ENCODE measurements at places on chromosomes 4 and X.

GRCh38 chr4:138052806-138053632 is 189.1 kb downstream of the SLC7A11 start:
- no peak for DNase-seq

DNA sequence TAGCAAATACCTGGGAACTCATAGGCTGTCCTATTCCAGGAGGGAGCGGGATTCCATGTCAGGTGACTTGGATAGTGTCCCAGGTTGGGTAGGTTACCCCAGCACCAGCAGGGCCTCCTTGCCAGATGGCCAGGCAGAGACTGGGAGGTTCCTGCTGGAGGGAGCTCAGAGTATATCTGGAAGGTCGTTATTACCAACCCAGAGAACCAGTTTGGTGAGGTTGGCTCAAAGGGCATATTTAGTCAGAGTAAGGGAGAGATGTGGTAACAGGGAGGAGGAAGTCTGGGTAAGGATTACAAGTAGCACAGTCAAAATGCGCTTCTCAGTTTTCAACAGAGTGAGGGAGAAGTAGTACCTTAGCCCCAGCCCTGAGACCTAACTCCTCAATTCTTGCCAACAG is 53.3 kb upstream of the LNX1 start:
- no peak for DNase-seq

GRCh38 chr4:10272511-10272910 is 155.9 kb upstream of the WDR1 start:
- no peak for DNase-seq

DNA sequence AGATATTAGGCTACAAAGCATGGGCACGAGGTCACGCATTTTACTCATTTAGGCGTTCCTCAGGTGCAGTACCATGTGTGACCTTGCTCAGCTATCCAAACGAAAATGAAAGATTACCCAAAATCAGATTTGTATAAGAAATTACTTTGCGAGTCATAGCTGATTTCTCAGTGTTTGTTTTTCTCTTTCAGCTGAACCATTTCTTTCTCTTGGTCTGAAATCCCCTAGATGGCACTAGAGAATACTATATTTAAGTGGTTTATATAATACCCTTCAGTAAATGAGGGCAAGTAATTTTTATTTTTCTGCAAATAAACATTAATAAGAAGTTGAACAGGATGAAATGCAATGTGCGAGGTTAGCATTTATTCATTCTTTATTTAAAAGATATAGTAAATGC is 496.6 kb downstream of the STIM2 start:
- no peak for DNase-seq

DNA sequence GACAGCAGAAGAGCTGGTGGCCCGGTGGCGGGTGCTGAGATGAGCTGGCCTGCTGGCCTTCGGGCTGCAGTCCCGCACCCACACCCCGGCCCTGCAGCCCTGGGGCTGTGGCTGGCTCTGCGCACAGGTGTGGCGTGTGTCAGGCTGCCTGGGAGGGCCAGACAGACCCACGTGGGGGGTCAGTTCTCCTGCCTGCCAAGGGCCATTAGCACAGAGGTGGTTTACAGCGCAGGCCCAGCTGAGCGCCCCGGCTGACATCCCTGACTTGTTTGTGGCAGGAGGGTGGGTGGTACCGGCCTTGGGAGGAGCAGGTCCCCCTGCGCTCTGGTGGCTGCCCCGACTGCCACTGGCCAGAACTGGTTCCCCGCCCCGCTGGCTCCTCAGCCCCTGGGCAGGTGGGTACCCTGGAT is 9.4 kb upstream of the HGFAC start:
- no peak for DNase-seq

DNA sequence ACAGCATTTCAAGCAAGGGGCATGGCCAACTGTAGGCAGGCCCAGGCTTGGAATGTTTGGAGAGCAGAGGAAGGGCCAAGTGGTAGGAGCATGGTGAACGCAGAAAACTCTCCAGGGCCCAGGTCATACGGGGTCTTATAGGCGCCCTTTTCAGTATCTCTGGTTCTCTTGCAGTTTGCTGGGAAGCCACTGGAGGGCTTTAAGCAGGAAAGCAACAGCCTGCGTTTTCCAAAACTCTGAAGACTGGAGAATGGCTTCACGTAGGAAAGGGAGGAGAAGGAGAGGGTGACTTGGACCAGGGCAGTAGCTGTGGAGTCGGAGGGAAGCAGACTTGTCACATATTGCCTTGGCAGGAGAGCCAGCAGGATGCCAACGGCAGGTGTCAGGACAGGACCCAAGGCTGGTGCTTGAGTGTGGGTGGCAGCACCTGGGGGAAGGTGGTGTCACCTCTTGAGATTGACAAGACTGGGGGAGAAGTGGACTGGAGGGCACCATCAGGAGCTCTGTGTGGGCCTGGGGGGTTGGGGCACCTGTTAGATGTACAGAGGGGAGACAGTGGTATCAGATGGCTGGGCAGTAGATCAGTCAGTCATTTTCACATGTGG is 21.9 kb downstream of the TKTL1 start:
- no peak for DNase-seq

- no peak for DNase-seq
These were observed 351 bp upstream of the SLC30A9 start for GRCh38 chr4:41989994-41990364.

DNA sequence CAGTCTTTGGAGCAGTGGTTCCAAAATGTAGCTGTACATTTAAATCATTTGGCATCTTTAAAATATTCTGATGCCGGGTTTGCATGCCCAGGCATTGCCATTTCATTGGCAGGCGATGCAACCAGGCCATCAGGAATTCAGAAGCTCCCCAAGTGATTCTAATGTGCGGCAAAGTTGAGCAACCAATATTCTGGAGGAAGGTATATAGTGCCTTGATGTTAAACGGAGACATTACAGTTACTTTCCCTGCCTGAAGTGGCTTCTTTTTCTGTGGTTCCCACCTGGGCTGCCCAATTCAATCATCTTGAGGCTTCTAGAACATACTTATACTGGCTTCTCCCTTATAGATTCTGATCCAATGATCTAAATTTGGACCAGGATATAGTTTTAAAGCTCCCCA is 68.7 kb upstream of the PGM2 start:
- DNase-seq, result no peak

DNA sequence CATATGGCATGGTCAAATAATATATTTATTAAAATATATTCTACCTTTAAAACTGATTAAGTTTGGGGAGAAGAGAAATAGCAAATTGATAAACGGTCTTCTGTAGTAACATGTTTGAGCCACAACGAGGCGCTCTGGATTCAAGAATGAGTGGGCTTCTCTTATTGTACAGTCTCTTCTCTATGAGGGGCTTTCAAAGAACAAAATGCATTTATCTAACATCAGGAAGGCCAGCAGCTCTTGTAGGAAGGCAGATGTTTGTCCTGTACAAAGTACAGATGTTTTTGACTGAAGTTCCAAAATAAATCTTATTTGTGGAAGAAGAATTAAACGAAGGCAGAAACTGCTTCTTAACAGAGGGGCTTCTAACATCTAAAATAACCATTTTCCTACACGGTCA is 153.6 kb downstream of the RASL11B start:
- DNase-seq, result no peak

- no peak for DNase-seq
These were observed 17.3 kb downstream of the STIM2 start for GRCh38 chr4:26877961-26878360.

- peak; percentile 5 for DNase-seq
These were observed 25.1 kb upstream of the JAKMIP1 start for GRCh38 chr4:6225469-6225868.

DNA sequence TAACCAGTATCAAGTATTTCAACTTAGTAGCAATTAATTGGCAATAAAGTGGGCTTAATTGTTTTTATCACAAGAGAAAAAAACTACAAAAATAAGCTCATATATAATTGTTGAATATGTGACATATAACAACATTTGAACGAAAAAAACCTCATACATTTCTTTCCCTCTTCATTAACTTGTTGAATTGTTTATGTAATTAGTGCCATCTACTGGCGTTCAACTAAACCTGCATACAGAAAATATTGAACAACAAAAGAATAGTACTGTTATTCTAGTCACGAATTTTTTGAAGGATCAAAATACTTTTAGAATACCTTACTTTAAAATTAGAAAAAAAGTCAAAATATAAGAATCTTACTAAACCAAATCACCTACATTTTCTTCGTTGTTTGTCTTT is 586.5 kb upstream of the FTHL17 start:
- DNase-seq, result no peak

DNA sequence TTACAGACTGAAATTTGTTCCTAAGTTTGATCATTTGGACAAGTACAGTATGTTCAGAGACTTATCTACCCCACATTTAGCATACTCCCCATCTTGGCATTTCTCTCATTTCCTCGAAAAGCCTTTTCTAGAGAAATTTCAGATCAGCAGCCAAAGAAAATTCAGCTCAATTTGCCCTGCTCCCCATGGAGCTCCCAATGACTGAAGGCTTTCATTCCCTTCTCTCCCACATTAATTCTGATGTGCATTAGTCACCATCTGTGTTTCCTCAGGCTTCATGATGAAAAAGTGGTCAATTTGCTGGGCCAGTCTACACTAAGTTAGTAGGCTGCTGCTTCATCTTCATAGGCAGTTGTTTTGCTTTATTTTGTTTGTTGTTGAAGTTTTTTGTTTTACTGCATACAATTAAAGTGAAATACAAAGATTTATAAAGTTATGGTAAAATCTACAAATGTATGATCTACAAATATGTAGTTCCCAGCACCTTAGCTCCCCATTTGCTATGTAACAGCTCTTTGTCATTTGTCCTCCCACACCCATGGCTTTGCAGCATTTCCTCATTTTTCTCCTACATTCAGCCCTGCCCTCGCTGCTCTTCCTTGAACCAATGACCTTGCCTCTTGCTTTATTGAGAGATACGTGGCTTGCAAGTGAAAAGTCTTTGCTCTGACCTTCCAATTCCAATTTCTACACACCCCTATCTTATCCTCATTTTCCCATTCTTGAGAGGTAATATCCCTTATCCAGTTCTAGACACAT is 193.9 kb downstream of the ANAPC10 start:
- no peak for DNase-seq

DNA sequence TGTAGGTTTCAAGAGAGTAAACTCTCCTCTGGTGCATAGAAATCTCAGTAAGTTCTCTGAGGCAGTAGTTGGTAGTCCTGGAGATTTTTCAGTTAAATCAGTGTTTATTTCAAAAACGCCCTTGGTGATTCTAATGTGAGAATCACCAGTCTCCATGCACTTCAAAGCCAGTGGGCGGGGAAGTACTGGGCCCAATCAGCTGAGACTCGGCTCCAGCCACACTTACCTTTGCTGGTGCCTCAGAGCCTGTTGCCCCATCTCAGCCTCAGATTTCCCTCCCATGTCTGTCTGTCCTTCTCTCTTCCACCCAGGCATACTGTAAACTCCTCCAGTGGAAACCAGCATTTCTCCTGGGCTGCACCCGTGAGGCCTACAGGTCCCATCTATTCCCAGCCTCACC is 7.4 kb upstream of the MGST2 start:
- DNase-seq, result no peak

DNA sequence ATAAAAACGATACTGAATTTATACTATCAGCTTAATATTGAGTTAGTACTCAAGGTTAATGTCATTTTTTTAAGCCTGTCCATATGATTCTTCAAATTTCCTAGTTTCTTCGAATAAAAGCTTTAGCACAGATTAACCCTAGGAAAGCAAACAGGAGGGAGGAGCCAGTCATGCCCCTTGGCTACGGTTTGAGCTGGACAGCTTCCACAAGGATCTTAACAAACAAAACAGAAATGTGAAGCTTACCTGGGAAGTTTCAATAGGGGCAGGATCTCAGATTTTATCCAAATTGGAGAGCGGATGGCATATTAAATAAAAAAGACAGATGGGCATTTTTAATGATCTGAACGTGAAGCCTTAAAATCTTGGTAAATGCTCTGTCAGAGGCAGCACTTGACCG is 2.3 kb downstream of the NWD2 start:
- no peak for DNase-seq

DNA sequence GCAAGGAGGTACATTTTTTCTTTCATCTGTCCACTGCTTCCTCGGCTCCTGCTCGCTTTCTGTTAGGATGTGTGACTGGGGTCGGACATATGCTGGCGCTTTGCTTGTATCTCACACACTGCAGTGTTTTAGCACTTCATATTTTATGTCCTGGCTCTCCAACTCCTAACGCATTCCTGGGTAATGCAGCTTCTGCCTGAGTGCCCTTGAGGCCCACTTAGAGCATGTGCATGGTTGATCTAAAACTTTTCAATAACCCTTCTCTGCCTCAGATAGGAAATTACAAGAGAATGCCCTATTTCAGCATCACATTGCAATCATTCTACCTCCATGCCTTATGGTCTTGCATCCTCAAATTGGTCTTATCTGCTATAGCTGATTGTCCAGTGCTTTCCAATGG is 65.3 kb downstream of the NEIL3 start:
- DNase-seq, result no peak

DNA sequence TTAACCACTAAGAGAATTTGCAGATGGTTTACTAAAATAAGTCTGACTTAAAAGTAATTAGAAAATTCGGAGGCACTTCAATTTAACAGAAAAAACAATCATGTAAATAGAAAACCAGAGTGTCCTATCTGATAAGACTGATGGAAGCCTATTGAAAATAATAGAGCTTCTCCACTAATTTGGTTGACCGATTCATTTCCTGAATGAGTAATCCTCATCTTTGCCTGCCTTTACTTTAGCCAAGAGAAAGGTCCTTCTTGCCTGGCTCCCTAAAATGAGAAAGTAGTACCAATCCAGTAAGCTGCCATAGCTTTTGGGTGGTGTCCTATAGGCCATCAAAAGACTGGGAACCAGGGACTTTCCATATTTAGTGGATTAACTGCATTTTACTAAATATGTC is 48.4 kb downstream of the KCNIP4 start:
- DNase-seq, result no peak

- DNase-seq, result no peak
These were observed 741.8 kb upstream of the INTU start for GRCh38 chr4:126890994-126891393.

GRCh38 chr4:150896497-150896896 is 118.6 kb downstream of the LRBA start:
- DNase-seq, result no peak

DNA sequence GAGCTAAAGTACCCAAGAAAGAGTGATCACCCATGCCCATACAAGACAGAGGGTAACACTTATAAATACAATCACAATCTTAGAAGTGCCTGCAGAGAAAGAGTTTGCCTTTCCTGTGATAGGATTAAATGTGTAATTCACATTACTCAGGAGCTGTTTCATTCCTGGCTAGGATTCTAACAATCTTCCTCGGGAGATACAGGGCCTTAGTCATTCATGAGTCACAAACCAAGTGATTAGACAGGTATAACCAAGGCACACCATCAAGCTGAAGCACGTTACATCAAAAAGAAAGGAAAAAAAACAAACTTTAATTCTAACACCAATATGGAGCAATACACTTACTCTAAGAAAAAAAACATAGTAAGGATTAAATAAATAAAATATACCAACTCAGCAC is 14.9 kb downstream of the ABCG2 start:
- no peak for DNase-seq

DNA sequence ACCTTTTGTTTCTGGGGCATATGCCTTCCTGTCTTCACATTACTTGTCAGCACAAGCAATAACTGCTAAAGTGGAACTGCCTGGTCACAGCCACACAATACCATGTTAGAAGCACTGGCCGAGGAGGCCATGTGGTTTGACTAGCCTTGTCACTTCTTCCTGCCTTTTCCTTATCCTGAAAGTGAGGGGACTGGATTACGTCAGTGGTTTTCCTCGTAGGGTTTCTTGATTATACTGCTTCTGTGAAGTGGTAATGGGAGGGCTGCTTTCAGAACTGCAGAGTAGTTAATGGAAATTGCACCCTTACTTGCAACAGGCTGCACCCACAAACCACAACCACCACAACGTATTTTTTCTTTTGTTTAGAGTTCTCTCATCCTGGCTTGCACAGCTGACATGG is 26.6 kb downstream of the ZRSR2 start:
- peak; percentile 43 for DNase-seq

GRCh38 chr4:25783943-25784342 is 78.8 kb downstream of the SEL1L3 start:
- DNase-seq, result no peak

Data from CD4-positive, alpha-beta T cell treated with Interleukin-4 for 4 hours (primary cell).